ENCODE measurements at places on chromosomes 7 and 10.

- no peak for DNase-seq
These were observed 50.8 kb downstream of the C10orf120 start for GRCh38 chr10:122648599-122649428.

- DNase-seq, result no peak
These were observed 21.7 kb downstream of the LRRC27 start for GRCh38 chr10:132353456-132354355.

DNA sequence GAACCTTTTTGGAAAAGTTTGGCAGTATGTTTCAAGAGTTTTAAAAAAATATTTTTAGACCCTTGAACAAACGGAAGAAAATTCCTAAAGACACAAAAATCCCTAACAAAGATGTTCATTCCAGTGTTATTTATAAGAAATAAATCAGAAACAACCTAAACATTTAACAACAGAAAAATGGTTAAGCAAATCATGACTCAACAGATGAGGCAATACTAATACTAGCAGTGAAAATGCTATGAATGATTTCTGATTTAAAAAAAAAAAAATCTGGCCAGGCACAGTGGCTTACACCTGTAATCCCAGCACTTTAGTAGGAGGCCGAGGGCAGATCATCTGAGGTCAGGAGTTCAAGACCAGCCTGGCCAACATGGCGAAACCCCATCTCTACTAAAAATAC is 61.0 kb downstream of the ARHGAP12 start:
- no peak for DNase-seq

DNA sequence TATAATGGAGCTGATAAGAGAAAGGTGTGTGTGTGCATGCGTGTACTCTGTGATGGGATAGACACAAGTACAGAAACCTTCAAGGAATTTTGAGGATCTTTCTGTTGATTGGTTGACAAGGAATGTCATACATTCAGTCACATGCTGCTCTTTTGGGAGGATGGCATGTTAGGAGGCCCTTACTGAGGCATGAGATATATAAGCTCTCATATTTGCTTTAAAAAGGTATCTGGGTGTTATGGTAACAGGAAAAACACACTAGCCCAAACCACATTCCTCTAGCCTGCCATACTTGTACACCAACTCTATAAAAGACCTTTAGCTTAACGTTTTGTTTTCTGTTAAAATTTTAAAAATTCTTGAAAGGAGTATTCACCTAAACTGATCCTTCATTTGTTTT is 72.5 kb upstream of the EGFR start:
- DNase-seq, result no peak

DNA sequence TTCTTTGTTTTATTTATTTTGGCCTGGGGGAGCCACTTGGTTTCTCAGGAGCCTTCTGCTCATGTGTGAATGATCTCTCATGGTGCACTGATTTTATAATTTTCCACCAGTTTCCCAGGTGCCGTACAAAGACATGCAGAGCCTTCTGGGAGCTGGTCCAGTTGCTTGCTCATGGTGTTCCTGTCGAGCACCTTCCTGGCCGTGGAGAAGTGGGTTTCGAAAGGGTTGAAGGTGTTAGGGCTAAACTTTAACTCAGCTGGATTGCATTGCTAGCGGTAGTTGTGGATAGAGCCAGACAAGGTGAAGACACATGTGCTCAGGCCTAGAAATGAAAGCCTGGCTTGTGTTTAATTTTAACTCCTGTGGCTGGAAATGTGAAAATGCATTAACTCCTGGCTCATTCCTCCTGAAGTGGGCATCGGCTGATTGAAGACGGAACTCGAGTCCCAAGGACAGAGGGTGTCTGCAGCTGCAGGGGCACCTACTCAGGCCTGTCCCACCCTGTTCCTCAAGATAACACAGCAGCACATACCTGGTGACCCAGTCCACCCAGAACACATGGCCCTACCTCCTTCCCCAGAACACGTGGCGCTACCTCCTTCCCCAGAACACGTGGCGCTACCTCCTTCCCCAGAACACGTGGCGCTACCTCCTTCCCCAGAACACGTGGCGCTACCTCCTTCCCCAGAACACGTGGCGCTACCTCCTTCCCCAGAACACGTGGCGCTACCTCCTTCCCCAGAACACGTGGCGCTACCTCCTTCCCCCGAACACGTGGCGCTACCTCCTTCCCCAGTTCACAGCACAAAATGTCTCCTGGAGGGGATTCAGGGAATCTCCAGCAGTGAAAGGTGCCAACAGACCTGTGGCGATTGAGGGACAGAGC is 133.2 kb downstream of the WDR37 start:
- DNase-seq, result no peak

DNA sequence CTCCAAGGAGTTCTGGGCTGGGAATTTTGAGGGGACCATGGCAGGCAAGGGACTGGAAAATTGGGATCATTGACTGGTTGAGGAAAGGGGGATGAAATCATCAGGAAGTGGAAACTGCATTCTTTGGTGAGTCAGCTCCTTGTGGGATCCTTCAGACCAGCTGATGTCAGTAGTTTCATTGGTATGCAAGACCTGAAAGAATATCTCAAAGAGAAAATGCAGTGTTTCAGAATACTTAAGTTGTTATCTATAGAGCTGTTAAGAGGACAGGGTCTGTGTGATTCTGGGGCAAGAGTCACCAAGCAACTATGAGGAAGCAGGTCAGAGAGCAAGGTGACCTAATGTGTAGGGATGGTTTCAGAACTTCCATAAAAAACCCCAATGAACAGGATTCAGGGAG is 595.9 kb upstream of the AUTS2 start:
- DNase-seq, result no peak

GRCh38 chr7:80829527-80829926 is 89.3 kb downstream of the SEMA3C start:
- DNase-seq, result no peak

DNA sequence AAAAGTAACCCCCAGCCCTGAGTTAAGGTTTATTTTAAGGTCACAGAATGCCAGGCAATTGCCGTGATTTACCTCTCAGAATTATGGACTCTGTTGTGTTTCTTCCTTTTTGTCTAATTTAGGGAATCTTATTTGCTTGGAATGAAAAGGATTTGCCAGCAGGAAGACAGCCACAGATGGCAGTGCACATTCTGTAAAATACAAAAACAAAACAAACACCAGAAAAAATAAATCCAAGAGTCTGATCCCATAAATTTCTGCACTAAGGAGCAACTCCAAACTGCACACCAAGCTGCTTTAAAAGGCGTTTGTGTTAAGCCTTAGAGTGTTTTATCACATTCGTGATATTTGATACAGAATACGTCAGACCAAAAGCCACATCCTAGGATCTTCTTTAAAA is 199.0 kb upstream of the C7orf33 start:
- no peak for DNase-seq

DNA sequence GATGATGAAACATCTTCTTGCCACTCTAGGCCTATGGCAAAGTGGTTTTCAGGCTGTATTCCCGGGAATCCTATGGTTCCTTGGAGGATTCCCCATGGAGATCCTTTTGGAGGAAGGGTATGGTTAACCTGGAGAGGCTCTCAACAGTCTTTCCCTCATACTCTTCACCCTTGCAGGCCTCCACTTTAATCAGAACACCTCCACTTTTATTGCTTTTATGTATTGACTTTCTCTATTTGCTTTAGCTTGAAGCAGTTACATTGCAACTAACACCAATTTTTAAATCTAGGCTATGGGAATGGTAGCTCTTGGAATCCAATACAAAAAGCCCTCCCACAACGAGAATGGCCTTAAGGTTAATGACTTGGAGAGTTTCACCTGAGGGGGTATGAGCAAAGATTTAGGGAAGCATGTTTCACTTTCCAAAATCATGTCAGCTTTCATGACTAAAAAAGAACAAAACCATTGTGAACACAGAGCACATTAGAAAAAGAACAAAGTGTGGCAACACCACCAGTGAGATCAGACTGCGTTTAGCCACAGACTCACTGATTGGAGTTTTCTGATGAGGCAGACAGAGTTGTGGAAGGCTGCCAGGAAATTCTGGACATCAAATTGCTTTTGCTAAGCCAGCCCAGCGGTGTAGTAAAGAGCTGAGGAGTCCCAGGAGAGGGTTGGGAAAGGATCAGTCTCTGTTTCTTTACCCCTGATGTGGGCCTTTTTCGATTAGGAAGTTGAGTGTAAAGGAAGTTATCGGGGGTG is 130.4 kb upstream of the BMPER start:
- no peak for DNase-seq

DNA sequence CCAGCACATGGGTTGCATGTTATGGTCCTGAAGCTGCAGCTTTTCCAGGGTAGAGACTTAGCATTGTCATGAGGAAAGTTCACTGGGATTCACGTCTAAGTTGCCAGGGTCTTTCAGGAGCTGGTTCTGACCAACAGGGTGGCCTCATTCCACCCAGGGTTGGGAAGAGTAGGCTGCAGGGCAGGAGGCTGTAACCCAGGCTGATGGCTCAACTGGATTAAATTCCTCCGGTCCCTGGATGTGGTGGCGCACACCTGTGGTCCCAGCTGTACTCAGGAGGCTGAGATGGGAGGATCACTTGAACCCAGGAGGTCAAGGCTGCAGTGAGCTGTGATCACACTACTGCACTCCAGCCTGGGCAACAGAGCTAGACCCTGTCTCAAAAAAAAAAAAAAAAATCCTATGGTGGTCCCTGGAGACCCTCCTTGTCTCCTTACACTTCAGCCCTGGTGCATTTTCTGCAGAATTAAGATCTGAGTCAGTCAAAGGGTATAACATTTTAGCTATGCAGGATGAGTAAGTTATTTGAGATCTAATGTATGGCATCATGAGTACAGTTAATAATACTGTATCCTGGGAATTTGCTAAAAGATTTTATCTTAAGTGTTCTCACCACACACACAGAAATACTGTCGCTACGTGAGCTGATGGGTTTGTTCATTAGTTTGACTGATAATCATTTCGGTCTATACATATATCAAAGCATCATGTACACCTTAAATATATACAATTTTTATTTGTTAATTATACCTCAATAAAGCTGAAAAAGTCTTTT is 44.0 kb downstream of the ASB13 start:
- DNase-seq, result no peak

- no peak for DNase-seq
These were observed 28.6 kb downstream of the PARD3 start for GRCh38 chr10:34786464-34786863.

- no peak for DNase-seq
These were observed 51.6 kb downstream of the TES start for GRCh38 chr7:116261904-116262303.

- no peak for DNase-seq
These were observed 12.9 kb upstream of the ZNF786 start for GRCh38 chr7:149103424-149103823.

DNA sequence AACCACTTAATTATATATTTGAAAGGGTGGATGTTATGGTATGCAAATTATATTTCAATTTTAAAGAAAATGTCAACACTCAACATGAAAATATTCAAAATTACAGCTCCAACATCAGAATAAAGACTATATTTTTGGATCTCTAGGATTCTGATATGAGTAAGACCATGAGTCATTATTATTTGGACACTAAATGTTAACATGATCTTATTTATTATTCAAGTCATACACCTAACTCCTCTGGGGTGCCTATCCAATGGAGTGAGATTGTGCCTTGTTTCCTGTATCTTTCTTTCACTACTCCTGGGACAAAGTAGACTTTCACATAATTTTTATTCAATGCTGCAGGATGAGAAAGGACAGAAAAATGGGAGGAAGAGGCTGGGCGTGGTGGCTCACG is 135.2 kb upstream of the PRSS1 start:
- DNase-seq, result no peak

DNA sequence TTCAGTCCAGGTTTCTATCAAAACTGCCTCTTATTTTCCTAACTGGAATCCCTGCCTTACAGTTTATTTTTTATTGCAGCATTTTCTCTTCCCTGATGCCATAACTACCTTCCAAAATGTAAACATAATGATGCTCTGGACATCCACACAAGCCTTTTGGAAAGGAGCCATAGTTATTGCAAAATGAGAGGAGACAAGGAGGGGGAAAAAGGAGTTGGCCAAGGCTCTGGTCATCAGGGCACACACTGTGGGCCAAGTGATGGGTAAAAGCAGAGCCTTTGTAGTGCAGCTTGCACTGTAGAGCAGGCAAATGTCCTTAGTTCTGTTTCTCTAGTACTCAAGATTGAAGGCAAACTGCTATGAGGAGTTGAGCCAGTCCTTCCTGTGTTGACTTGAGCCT is 289.3 kb upstream of the MTPN start:
- no peak for DNase-seq

- DNase-seq, result no peak
These were observed 115.1 kb downstream of the PARD3 start for GRCh38 chr10:34699904-34700517.

- peak; percentile 63 for DNase-seq
These were observed 811 bp downstream of the RGS10 start for GRCh38 chr10:119541459-119542356.

- no peak for DNase-seq
These were observed 788 bp upstream of the CACNA2D1 start for GRCh38 chr7:82444220-82444909.

- no peak for DNase-seq
These were observed 481.4 kb downstream of the NEBL start for GRCh38 chr10:20415684-20416083.

- DNase-seq, result no peak
These were observed 232.1 kb downstream of the PTPRN2 start for GRCh38 chr7:158355456-158356065.

GRCh38 chr10:124366343-124366742 is 52.4 kb downstream of the OAT start:
- DNase-seq, result no peak

DNA sequence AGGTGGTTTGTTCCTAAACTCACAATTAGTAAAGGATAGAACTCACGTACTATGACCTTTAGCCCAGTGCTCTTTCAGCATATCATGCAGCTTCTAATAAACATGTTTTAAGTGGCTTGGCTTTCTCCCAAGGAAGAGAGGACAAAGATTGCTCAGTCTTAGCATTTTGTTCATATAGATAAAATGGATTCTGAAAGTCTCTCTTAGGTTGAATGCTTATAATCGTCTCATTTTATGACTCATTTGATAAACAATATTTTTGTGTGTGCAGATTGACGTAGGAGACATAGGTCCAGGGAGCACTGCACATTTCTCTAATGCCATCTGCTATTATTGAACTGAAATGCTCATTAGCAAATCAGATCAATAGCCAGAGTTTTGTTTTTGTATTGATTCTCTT is 44.8 kb downstream of the GNAT3 start:
- DNase-seq, result no peak

DNA sequence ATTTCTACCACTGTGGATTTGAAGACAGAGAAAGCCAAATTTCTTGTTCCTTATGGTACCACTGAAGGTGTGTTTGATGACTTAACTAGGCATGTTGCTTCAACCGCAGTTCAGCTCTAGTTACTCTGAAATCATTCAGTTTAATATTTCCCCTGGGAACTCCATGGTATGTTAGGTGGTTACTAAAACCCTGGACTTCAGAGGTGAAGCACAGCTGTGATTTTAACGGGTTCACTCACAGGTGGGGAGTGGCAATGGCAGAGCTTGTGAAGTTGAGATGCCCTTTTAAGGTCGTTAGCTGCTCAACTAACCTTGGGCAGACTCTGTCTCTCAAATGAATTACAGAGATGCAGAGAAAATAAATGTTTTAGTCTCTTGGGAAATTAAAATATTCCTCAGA is 163.6 kb upstream of the PHYHIPL start:
- no peak for DNase-seq

GRCh38 chr10:3195726-3196125 is 23.1 kb upstream of the PITRM1 start:
- no peak for DNase-seq
